ENCODE measurements at places on chromosomes 16 and 17.
A peak's percentile ranks its signal among the peaks of the same experiment; 100 is the strongest.

- no peak for DNase-seq
These were observed 2.4 kb downstream of the ACTG1 start for GRCh38 chr17:81509972-81510784.

DNA sequence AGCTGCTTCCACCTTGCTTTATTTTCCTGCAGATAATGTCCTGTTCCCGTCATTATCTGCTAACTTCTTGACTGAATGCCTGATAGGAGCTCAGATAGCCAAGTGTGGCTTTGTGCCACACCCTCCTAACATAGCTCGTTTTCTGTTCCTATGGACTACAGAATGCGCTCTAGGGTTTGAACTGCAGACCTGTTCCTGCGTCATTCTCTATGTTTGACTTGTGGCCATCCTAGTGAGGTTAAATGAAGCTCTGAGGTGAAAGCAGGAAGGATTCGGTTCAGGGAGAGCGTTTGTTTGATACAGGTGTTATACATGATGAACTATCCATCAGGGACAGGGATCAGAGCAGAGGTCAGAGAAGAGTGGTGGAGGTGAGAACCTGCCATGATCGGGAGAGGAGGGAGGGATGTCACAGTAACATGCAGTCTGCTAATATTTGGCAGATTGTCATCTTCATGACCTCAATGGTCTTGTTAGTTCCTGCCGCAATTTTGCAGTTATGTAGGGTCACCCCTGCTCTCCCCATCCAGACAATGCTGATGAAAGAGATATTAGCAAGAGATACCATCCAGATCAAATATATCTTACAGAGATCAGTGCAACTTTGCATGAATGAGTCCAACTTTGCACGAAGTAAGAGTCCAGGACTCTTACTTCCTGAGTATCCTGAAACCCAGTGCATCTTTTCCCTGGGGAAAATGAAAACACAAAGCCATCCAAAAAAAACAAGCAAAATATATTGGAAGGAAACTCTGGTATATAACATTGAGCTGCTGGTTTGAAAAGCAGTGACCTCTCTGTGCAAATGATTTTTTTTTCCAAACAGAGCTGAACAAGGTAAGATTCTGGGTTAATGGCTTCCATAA, 32.8 kb downstream of the MPHOSPH6 start:
- DNase-seq: no peak

DNA sequence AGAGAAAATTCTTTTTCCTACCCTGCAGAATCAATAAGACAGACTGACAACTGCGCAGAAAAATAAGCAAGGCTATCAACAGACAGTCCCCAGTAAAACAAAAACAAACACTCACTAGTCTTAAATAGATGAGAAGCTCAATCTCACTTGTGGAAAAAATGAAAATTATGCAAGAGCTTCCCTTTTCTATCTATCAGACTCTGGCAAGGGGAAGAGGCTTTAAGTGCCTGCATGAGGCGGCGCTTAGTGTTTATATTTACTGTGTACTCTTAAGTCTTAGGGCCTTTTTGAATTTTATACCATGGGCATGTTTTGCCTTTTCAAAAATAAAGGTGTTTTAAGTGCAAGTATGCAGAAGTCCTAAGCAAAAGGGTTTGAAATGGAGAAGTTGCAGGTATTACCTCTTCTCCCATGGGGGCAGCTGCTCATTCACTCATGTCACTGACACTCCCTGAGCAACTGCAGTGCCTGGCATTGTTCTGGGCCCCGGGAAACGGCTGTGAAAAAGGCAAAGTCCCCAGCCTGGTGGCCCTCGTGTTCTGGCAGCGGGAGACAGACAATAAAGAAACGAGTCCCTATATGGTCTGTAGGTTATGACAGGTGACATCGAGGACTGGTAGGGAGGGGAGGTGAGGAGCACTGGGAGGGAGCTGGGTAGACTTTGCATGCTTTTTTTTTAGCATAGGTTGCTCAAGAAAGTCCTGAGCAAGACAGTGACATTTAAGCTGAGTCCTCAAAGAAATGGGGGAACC, 35.2 kb downstream of the HSBP1 start:
- DNase-seq: no peak

GRCh38 chr17:3571043-3571900, 13.7 kb upstream of the TRPV3 start:
- DNase-seq: no peak

- DNase-seq: no peak
These were observed 8.8 kb downstream of the ITGAL start for GRCh38 chr16:30481381-30481780.

GRCh38 chr17:82277851-82278250, 4.4 kb upstream of the CSNK1D start:
- DNase-seq: no peak

GRCh38 chr16:30787613-30788378, 791 bp upstream of the ZNF629 start:
- no peak for DNase-seq

DNA sequence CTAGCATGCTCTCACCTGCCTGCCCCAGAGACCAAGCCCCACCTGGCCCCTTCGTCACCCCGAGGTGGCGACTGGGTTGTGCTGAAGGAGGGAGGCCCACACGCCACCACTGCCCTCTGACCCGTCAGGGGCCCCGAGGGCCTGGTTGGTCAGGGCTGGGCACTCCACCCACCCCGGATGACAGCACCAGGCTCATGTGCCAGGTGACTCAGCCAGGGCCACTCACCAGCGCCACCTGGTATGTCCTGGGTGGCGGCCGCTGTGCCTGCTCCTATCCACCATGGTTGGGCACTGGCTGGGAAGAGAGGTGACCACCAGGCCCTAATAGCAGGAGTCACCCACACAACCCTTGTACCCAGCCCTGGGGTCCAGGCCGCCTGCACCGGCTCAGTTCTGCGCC, 68.9 kb downstream of the JPH3 start:
- DNase-seq: no peak

DNA sequence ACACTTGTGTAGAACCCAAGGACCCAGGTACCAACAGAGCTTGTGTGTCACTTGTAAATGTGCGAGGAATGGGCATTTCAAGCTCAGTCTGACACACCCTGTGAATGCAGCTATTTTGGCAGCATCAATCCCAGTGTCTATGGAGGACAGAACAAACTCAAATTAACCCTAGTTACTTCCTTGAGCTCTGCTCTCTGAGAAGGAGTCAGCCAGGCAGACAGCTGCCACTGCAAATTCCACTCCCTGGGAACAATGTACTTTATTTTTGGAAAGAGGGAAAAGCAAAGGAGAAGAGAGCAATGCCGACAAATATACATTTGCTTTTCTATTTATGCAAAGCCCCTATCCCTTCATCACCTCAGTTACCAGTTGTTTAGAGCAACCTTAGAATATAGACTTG, 48.4 kb upstream of the NOG start:
- DNase-seq: no peak

DNA sequence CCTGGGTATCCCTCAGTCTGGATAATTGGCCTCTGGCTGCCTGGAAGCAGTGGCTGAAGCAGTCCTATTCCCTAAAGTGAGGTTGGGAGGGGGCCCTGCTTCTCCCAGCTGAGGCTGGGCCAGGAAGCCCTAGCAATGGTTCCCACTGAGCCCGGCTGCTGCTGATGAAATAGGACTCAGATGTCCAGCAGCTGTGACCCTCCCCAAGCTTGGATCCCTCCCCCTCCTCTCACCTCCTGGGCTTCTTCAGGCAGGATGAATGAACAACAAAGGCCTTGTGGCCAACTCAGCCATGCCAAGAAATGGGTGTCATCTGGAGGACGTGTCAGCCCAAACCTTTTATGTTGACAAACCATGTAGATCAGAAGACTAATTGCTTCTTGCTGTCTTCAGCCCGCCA, 42.0 kb downstream of the AXIN2 start:
- no peak for DNase-seq

GRCh38 chr17:77570565-77570898, 388.0 kb upstream of the TNRC6C start:
- no peak for DNase-seq

- DNase-seq: peak; percentile 47
These were observed 6.2 kb downstream of the PHOSPHO1 start for GRCh38 chr17:49224198-49224996.

DNA sequence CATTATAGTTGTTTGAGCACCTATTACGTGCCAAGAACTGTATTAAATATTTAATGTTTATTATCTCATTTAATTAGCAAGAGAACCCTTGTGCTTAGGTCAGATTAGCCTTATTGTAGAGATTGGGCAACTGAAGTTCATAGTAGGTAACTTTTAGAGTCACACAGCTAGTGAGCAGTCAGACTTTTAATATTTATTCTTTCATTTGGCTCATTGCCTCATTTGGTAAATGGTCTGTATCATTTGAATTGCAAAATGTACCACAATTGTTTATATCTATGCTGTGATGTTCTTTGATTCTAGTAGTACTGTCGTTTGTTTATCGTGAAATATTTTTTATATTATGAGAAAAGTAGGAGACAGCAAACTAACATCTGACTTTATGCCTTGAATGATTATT, 7.6 kb downstream of the CLTC start:
- no peak for DNase-seq

DNA sequence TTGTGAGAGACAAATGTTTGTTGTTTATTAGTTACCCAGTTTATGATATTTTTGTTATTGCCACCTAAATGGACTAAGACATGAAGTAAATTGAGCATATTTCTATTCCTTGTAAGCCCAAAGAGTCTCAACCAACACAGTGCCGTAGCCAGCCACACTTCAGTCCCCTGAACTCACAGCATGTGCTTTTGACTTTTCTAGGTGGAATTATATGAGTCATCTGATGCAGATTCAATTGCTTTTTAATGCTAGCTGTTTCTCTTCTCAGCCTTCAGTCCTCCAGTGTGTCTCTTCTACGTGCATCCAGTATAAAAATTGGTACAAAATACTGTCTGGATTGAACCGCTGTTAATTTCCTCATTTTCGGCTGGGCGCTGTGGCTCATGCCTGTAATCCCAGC, 39.0 kb downstream of the IQCK start:
- no peak for DNase-seq

DNA sequence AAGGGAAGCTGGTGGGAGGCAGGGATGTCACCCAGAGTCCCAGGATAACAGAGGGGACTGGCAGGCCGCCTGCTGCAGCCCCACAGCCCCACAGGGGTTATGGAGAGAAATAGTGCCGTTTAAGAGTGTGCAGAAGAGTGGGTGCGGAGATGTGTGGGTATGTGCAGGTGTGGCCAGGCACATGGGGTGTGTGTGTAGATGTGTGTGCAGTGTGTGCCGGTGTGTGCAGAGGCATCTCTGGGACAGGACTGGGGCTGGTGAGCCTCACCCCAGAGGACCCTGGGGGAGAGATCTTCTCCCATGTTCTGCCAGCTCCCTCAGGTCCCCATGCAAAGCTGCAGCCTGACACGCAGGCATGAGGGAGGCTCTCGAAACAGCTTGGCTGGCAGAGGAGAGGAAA, 157.4 kb downstream of the RBFOX3 start:
- no peak for DNase-seq

DNA sequence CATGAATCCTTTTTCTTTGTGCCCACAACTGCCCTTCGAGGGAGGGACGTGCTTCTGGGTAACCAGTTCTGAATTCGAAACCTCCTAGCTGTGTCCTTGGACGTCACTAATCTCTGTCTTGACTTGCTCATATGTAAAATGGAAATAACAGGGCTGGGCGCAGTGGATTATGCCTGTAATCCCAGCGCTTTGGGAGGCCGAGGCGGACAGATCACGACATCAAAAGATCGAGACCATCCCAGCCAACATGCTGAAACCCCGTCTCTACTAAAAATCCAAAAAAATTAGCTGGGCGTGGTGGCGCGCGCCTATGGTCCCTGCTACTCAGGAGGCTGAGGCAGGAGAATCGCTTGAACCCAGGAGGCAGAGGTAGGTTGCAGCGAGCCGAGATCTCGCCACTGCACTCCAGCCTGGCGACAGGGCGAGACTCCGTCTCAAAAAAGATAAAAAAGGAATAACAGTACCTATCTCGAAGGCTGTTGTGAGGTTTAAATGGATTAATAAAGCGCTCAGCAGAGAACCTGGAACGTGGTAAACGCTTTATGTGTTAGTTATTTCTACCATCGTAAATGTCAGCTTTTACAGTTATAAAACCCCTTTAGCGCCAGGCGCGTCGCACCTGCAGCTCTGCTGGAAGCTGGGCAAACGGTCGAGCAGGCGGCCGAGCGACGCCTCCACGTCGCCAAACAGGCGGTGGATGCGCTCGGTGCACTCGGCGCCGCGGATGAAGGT, 641 bp downstream of the COG8 start:
- DNase-seq: no peak
